ENCODE measurements at places on chromosomes 16 and 17.
A peak's percentile ranks its signal among the peaks of the same experiment; 100 is the strongest.

DNA sequence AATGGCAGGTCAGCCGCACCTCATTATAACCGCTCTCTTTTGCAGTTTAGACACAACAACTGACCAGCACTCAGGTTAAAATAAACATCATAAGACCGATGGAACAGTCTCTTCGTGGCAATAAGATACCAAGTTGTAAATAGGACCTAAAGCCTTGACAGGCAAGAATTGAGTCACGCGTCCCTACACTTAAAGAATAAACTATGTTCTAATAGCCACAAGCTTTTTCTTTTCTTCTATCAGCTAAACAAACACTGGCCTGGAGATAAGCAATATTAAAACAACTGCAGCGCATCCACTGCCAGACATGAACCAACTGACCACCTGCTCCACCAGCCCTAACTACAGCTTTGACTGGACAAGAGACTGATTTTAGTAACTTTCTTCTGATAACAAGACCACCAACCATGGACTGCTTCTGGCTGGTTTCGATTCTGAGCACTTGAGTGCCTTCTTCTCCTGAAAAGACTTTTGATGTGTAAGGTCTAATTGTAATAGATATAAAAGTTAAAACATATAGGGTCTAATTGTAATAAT, 17.5 kb downstream of the SLFN12L start:
- no peak for DNase-seq

DNA sequence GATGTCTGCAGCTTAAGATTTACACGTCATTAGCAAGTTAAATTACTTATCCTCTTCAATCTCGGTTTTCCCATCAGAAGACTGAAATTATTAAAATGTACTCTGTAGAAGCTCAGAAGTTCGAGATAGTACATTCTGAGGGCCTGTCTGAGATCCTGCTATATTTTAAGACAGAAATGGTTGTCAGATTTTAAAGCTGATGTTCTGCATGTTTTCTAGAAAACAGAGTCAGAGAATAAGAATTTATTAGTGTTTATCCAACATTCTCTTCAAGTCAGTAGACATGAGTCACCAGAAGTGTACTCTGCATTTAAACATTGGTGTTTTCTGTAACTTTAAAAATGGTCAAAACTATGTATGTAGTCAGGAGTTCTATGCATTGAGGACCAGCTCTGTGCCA, 155.2 kb upstream of the MYOCD start:
- DNase-seq: no peak

DNA sequence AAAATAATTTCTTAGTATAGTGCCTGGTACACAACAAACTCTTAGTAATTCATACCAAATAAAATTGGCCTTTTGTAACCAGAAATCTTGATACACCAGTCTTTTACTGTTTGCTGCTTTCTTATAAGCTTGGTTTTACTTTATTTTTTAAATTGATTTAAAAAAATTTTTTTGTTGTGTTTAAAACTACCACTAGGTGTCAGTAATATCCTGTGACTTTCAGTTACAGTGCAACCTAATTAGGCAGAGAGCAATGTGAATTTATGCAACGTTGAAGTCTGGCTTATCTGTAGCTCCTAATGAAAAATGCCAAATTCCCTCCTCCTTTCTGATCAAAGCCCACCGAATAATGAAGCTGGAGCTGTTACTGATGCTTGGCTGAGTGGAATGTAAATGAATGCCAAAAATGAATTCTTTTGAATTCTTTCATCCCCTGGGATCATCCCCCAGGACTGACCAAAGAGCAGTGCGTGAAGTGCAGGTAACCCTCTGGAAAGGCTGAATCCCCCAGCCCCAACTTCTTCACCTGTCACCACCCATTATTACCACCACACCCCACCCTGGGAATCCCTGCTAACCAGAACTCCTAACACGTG, 3.8 kb downstream of the ERCC4 start:
- no peak for DNase-seq

DNA sequence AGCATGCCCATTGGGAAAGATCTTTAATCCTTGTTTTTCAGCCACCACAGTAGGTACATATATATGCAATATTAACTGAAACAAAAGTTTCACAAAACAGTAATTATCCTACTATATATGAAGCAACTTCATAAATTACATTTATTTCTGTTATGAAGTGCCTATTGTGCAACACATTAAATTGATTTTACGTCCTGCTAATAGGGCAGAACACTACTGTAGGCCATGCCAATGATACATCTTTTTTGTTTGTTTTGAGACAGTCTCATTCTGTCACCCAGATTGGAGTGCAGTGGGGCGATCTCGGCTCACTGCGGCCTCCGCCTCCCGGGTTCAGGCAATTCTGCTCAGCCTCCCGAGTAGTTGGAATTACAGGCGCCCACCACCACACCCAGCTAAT, 29.1 kb downstream of the SF3B3 start:
- no peak for DNase-seq

DNA sequence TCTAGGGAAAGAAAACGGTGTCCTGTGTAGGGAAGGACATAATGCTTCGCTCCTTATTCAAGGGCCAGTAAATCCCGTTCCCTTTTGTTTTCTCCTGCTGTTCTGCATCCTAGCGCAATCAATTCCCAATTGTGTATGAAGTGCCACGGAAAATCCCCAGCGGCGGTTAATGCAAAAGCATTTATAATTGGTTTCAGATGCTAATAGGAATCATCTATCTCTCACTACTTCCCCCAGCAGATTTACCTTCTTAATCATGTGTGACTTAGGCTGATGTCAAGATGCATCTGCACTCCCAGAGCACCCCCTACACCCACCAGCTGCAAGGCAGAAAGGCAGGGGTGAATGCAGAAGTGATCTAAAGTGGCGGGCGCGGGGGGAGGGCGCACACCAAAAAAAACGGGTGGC, 32.7 kb upstream of the SSTR2 start:
- no peak for DNase-seq

DNA sequence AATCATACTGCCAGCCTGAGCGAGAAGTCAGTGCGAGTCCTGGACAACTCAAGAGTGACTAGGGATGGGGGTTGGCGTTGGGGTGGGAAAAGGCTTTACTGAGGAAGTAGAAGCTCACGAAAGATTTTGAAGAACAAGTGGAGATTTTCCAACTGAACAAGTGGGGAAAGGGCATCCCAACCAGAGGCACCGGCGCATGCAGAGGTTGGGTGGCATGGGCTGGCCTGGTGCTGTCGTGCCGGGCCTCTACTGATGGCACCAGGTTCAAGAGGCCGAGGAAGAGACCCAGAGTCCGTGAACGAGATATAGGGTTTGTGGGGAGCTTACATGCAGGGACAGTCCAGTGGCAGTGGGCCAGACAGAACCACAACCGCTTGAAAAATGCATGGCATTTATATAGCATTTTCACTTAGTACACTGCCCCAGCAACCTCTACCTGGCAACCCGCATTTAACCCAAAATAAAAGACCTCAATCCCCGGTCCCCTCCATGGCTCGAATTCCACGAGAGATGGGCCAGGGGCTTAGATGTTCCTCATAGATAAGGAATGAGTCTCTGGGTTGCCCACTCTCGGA, 7.7 kb upstream of the ITGA3 start:
- DNase-seq: no peak

DNA sequence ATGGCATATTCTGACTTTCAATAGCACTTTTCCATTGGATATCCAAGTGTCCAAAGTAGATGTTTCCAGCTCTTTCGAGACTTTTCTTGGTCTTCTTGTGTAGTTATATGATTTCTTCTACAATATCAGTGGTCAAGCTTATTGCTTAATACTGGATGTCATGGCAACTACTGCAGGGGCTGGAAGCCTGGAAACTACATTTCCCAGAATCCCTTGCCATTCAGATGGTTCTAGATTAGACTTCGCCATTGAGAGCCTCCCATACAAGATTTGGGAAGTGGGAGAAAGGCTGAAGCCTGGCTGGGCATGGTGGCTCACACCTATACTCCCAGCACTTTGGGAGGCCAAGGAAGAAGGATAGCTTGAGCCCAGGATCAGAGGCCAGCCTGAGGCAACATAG, 153.6 kb downstream of the C16orf95 start:
- DNase-seq: no peak

DNA sequence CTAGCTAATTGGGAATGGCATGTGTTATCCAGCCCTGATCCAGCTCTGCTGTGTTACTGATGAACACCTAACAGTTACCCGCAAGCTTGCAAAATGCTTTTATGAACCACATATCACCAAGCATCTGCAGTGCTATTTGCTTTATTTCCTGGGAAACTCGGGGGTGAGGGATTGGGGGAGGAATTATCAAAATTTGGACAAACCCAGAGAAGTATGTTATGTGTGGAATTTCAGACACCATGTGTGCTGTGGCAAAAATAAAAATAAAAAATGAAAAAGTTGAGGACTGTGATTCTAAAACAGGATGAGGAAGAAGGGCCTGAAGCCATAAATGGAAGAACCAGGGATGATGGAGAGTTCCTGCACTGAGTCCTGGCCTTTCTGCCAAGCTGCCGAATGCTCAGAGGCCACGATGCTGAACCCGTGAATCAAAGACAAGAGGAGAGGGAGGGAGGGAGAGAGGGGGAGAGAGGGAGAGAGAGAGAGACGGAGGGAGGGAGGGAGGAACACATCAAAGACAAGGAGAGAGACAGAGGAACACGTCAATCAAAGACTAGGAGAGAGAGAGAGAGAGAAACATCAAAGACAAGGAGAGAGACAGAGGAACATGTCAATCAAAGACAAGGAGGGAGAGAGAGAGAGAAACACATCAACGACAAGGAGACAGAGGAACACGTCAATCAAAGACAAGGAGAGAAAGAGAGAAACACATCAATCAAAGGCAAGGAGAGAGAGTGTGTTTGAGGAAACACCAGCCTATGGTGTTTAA, 89.8 kb downstream of the MRM3 start:
- no peak for DNase-seq

GRCh38 chr16:13130586-13130985, 229.2 kb downstream of the SHISA9 start:
- DNase-seq: no peak

DNA sequence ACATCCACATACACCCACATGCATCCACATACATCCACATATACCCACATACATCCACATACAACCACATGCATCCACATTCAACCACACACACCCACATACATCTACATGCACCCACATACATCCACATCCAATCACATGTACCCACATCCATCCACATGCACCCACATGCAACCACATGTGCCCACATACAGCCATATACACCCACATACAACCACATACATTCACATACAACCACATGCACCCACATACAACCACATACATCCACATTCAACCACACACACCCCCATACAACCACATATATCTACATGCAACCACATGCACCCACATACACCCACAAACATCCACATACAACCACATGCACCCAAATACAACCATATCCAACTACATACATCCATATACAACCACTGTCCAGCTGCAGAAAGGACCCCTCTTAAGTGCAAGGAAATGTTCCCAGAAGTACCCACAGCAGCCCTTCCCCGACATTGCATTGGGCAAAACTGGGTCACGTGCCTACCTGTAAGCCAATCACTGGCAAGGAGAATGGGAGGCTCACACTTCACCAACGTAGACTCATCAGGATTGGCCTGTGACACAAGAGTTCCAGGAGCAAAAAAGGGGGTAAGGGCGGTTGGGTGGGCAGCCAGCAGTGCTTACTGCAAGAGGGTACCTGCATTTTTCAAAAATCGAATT, 18.1 kb downstream of the CALB2 start:
- no peak for DNase-seq

- DNase-seq: peak; percentile 66
Observed at GRCh38 chr16:17173281-17173680, 297.5 kb downstream of the XYLT1 start.

Measured in CD4-positive, alpha-beta T cell treated with Interleukin-4 for 1 hour (primary cell).